NCI-H1048 (cell line): ENCODE measurements at places on chromosomes 7 and 10.

DNA sequence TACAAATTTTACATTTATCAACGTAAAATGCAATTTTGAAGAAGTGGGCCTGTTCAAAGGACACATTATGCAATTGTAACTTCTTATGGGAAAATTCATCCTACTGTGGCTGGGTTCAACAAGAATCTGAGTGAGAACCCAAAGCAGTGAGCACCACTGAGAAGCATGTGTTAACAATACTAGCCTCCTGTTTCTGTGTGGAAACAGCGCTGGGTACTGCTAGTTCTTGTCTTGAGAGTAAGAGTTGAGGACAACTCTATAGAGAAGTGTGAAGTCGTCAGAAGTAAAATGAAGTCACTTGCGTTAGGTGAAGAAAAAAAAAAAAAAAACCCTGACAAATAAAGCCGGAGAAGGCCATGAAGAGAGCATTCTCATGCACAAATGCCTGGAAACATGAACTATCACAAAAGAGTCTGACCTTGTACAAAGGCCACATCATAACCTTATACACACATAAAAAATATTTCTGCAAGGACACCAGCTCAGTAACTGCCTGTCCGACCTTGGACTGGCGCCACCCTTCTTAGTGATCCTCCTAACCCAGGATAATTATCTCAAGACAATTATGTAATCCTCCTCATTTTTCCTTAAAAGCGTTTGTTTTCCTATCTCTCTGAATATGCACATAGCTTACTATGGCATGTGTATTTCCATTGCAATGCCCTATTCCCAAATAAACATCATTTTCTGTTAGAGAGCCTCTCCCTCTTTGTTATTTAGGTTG lies 554.9 kb downstream of the HTR7 start:
- no peak for DNase-seq

DNA sequence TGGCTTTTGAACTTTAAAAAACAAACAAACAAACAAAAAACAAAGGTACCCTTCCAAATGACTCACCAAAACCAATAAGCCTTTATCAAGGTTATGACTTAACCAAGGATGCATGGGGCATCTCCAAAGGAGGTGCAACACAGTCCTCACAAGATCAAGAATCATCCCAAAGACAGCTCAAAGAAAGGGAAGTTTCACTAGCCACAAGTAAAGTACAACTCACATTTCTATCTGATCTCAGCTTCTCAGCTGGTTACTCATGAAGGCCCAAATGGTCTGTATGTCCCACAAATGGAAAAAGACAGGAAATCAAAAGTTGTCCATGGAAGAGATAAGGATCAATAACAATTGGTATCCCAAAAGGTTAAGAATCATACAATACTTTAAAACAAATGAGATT lies 6.0 kb upstream of the MKLN1 start:
- DNase-seq = no peak

DNA sequence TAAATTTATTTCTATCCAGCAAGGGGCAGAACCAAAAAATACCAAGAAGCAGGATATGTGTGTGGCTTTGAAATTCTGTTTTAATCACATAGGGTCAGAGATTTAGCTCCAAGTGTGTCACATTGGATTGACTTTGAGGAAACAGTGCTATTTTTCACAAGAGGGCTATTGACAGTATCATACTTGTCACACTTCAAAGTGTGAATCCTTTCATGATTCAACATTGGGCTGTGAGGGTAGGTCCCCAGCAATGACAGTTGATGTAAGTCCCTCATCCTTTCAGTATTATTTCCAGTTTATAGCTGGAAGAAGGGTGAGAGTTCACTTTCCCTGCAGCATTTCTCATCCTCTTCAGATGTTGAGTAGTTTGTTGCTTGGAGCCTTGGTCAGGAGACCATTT lies 7.4 kb downstream of the CCNY start:
- no peak for DNase-seq

DNA sequence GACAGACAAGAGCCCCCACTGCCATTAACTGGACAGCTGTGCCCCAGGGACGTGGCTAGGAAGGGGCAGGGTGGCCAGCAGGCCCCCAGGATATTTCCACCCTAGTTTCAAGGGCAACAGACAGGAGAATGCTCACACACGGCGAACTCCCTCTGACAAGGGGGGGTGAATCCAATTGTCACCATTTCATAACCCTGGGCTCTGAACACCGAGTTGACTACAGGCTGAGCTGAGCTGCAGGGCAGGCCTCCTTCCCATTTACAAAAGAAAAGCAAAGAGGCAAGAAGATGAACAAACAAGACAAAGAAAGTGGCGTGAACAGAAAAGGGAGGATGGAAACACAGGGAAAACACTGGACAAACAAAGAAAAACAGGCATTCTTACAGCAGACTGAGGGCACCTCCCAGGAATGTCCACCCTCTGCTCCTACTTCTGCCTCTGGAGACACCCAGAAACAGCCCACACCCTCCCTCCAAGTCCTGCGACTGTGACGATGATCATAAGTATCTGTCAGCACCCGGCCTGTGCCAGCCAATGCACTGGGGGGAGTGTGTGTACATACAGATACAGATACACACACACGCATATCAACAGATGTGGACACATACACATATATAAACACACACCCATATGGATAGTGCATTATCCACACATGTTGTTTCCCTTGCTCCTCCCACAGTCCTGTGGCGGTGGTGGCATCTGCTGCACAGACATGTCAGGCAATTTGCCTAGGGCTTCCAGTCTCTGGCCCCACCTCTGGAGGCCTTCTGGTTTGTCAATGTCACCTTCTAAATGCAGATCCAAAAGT lies 66.2 kb downstream of the FAM53B start:
- DNase-seq = no peak

- no peak for DNase-seq
Measured at GRCh38 chr7:106987777-106988176, 56.7 kb upstream of the PRKAR2B start.

DNA sequence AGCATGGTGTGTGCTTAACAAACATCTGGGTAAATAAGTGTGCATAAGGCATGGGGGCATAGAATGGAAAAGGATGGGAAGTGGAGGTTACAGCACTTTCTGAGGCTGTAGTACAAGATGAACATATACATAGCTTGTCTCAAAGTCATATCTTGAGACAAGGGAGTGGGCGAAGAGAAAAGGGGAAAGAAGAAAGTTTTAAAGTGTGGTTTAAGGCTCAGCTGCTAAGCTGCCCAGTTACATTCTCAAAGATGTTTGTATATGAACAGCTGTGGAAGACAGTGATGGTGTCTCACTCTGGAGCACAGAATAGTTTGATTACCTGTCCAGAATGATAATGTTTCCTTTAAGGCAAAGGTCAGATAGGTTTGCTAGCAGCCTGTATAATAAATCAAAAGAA lies 61.9 kb upstream of the LANCL2 start:
- no peak for DNase-seq

GRCh38 chr7:159142199-159142598 lies 2.5 kb downstream of the VIPR2 start:
- DNase-seq = no peak
